ENCODE measurements at places on chromosomes 2 and 18.

- DNase-seq: peak; percentile 62
Observed at GRCh38 chr2:129849559-129850160, 129.8 kb upstream of the RAB6C start.

- DNase-seq: peak; percentile 87
Observed at GRCh38 chr2:236177967-236178889, 10.0 kb upstream of the GBX2 start.

DNA sequence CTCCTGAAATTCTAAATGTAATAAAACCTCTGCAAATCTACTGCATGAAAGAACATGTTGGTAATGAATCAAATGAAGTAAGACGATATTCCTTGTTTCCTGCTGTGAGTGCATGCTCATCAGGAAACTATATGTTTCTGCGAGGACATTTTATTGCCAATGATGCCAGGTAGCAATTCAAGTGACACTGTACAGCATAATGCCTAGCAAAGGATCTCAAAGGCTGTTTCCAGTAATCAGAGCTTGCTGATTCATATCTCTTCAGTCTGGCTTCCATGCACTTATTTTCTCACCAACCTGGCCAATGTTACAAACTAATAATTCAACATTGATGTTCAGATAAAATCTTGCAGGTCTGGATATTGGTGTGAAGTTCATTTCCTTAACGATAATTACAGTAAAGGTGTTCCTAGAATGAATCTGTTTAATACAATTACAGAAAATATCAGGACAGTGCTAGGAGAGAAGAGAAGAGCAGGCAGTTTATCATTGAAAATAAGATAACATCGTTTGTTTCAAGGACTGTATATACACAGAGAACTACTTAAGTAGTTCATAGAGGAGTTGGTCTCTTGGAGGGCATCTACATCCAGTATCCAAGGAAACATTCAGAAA, 568.5 kb upstream of the SOX11 start:
- peak; percentile 17 for DNase-seq

GRCh38 chr18:48292782-48293424, 116.3 kb downstream of the ZBTB7C start:
- no peak for DNase-seq

GRCh38 chr2:204972606-204973336, 427.5 kb downstream of the PARD3B start:
- DNase-seq: no peak

- DNase-seq: no peak
Observed at GRCh38 chr2:9709539-9710285, 78.9 kb upstream of the YWHAQ start.

- no peak for DNase-seq
Observed at GRCh38 chr2:27606611-27607010, 22.2 kb downstream of the CCDC121 start.

- no peak for DNase-seq
Observed at GRCh38 chr2:189249171-189249570, 69.6 kb upstream of the COL5A2 start.

DNA sequence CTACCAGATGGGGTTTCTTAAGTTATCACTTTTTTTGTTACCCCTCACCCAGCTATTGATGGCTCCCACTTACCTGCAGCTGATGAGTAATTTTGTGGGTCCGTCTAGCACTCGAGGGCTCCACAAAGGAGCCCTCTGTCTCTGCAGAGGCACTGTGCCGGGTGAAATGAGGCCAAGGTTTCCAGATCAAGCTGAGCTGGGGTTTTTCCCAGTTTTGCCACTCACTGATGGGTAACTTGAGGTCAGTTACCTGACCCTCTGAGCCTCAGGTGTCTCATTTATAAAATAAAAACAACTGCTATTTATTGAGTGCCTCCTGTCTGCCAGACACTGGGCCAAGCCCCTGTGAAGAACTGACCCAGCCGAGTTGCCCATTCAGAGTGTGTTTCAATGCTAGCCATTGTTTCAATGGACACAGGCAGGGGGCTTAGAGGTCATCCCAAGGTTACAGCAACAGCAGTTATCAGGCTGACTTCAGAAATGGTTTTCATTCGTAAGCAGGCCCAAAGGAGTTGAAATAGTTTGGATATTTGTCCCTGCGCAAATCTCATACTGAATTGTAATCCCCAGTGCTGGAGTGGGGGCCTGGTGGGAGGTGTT, 192.9 kb downstream of the NCK2 start:
- no peak for DNase-seq

- no peak for DNase-seq
Observed at GRCh38 chr2:179543361-179543901, 278.8 kb upstream of the SESTD1 start.

GRCh38 chr18:7889515-7889914, 322.4 kb downstream of the PTPRM start:
- DNase-seq: no peak

- DNase-seq: no peak
Observed at GRCh38 chr2:143121079-143121478, 8.1 kb upstream of the ARHGAP15 start.

DNA sequence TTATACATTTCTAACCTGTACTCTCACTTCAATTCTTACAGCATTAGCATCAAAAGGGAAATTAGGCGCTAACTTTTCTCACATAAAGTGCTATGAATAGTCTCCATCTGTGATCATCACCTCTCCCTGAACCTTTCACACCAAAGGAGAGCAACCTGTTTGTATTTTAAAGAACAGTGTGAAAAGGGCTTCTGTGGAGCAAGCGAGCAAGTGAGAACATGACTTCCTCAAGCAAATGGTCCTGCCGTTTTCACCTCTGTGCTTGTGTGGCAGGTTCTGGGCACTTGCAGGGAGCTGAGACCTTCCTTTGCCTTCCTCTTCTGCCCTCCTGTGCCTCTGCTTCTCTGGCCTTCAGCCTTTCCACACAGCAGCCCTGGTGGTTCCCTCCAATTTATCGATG, 51.9 kb downstream of the TGFA start:
- no peak for DNase-seq

DNA sequence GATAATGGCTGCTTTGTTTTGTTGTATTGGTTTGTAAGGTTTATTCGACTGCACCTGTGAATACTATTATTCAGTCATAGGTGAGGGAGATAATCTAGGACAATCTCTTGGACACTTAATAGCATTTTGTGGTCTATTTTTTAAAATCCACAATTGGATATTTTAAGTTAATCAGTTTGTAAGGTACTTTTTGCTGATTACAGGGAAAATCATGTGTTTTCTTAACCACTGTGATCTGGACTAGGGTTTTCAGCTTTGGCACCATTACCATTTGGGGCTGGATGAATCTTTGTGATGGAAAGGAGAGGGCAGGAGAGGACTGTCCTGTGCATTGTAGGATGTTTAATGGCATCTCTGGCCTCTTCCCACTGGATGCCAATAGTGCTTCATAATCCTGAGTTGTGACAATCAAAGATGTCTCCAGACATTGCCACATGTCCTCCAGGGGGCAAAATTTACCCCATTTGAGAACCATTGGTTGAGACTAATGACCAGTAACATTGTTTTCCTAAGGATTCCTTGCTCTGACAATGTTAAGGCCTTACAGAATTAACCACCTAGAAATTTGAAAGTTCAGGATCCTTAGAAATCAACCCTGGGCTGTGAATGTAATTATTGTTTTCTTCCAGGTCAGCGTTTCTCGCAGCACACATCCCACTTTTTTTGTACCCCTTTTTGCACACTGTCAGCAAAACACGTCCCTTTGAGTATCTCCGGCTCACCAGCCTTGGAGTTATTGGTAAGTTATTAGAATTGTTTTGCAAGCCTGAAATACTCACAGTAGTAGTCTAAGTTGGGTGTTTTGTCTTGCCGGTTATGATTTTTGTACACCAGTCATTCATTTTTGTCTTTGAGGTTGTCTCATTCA, 15.6 kb downstream of the CNOT9 start:
- peak; percentile 4 for DNase-seq

GRCh38 chr2:150120326-150120955, 367.0 kb downstream of the RND3 start:
- DNase-seq: peak; percentile 30

DNA sequence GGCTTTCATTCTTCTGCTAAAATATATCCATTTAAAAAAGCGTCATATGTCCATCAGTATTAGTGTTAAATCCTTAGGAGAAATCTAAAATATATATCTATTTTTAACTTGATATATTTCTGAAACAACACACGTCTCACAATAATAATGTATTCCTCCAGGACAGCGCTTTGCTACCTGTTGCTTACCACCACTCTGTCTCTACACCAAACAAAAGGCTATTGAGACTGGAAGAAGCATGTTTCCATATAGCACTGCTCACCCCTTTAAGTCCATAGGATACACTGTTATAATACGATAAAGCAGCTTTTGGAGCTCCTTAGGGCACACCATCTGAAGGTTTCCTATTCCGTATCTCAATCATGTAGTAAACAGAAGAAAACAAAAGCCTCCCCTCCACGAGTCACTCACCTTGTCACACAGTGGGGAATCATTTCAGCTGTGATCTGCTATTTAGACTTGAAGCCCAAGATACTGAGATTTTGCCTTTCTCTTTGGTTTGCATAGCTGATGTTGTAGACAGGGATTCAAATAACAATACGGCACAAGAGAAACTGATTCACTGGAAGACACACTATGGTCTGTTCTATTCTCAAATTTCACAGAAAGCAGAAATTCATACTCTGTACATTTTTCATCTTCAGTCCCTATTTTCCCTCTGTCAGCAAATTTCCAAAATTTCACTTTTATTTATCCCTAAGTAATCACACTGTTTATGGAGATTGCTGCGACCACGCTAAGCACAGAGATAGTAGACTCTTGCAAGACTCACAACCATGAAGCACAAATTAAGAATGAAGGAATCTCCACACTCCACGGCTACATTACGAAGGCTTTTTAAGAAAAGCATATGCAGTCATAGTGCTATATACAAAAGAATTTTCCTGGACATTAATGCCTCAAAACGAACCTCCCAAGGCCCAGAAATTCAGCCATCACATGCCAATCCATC, 187.1 kb downstream of the TCF4 start:
- no peak for DNase-seq

GRCh38 chr18:51614033-51614432, 416.6 kb upstream of the MEX3C start:
- DNase-seq: peak; percentile 73

DNA sequence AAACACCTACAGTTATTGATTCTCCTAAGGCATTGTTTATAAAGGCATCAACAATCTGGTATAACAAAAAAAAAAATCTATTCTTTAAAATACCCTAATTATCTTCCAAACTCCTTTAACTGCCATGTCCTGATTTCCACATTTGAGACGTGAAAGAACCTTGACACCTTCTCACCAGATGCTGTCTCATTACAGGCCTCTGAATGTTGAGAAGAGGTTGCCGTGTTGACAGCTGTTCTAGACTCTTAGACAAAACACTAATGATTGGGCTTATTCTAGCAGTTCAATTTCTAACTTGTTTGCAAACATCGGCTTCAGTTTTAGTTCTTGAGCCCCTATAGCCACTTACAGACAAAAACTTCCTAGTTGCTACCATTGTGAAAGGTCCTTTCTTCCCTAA, 988.8 kb downstream of the LRP1B start:
- no peak for DNase-seq

GRCh38 chr2:234374736-234375135, 122.1 kb downstream of the ARL4C start:
- DNase-seq: no peak

DNA sequence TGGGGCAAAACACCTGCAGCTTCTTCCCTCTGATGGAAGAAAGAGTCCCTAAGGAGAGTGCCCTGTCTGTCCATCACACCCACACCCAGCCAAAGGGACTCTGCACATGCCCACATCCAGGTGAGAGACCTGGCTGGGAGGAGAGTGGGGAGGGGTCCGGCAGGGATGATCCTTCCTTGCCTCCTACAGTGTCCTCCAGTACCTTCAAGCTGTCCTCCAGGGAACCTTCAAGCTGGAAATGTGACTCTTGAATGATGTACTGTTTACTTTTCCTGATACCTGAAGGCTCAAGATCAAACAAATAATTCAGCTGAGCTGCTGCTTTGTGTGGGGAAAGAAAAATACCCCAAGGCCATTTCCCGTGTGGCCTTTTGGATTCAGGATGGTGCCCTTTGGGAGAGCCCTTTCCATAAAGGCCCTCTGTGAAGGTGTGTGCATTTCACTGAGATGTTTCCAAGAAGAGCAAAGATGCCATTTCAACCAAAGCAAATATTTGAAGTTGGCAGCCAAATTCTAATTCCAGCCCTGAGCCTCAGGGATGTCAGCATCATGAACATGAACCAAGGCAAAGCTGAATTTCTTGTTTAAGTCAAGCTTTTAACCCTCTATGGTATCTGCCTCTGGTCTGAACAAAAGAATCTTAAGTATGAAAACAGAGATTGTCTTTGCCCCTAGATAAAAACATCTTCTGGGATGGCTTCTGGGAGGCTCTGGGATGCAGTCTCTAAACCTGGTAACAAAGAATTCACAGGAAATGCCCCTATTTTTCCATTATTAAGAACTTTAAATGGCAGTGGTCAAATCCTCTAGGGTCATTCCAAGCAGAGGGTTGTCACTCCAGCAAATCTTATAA, 11.1 kb downstream of the EVA1A start:
- peak; percentile 10 for DNase-seq

DNA sequence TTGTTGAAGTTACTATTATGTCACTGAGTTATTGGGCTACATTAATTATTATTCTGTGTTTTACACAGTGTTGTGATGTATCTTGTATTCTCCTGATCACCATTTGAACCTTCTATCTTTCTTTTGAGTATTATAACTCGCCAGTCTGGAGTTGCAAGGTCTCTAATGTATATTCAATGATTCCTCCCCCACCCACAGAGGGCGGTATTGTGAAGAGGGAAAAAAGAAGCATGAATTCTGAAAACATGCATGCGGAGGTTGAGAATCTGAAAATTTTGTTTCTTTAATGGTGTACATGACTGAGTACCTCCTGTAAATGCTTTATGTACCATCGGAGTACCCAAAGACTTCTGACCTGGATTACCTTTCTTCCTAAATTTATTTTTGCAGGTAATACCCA, 266.6 kb downstream of the NR4A2 start:
- peak; percentile 70 for DNase-seq

GRCh38 chr2:54680397-54681041, 42.9 kb upstream of the EML6 start:
- DNase-seq: no peak

DNA sequence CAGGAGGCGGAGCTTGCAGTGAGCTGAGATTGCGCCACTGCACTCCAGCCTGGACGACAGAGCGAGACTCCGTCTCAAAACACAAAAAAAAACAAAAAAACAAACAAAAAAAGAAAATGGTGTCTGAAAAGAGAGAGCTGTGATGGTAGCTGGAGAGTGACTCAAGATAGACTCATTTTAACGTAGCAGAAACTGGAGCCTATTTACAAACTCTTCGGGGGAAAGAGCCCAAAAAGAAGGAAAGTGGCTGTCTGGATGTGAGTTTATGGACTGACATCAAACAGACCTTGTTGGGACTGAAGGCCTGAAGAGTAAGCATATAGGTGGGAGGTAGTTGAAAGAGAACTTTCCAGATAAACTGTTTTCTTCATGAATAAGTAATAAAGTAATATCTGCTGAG, 51.8 kb downstream of the LIMS1 start:
- no peak for DNase-seq

GRCh38 chr2:55163941-55164390, 68.1 kb downstream of the CLHC1 start:
- DNase-seq: peak; percentile 79

- DNase-seq: peak; percentile 79
Observed at GRCh38 chr2:176159663-176160250, 2.6 kb downstream of the HOXD3 start.

GRCh38 chr2:119292226-119292625, 68.6 kb downstream of the STEAP3 start:
- no peak for DNase-seq
